A673 (cell line): ENCODE measurements at places on chromosomes 6 and 20. TPM values are rescaled to one million over a fixed set of nuclear protein-coding genes. Genes with fewer than 3 reads are reported as not detected.

GRCh38 chr6:122645256-122645655 lies 35.1 kb downstream of the PKIB start:
- no peaks in the 10 kb centered on the region for H3K4me1 ChIP-seq
- H3K36me3 ChIP-seq: no peaks in the 10 kb centered on the region
- DNase-seq: no peak
- H3K4me3 ChIP-seq: no peak overlapping the region
- H3K27me3 ChIP-seq: no peaks in the 10 kb centered on the region

DNA sequence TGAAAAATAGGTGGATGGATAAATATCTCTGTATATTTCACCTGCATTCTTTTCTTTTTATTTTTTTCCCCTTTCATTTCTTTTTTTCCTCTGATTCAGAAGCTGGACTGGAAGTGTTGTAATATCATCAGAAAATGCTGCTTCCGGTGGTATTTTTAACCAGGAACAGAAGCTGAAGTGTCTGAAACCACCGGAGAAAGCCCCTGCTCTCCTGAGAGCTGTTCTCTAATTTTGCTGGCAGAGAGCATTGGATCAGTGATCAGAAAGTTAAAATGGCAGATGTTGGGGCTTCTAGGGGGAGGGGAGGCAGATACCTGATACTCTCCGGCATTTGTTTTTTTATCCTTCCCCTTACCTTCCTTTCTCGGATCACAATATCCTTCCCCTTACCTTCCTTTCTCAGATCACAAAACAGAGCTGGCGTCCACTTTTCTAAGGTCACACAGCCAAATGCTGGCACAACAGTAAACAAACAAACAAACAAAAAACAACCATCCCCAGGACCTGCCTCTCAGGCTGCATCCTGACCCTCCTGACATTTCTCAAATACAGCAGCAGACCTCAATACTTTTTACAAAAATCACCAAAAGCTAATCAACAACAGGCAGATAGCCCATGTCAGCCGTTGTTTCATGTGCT lies 143.2 kb upstream of the ZNF217 start:
- H3K4me1 ChIP-seq: peaks cover 38% of the 10 kb centered on the region
- no peak overlapping the region for H3K27ac ChIP-seq
- no peaks in the 10 kb centered on the region for H3K36me3 ChIP-seq
- H3K4me3 ChIP-seq: no peak overlapping the region

DNA sequence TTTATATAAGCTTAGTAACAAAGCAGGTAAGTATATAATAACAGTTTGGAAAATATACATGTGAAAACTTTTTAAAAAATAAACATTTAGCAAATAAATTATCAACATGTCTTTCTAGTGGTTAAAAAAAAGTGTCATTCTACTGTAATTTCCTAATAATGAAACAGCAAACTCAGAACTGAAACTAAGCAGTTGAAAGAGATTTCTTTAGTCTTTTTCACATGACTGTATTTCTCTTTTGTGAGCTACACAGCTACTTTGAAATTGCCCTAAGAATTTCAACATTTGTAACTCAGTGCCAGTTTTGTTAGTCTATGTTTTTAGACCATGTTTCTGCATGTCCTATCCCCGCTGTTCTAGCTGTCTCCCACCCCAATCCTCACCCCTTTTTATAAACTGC lies 28.4 kb upstream of the SDHAF4 start:
- H3K36me3 ChIP-seq: no peaks in the 10 kb centered on the region
- no peaks in the 10 kb centered on the region for H3K27me3 ChIP-seq
- no peak overlapping the region for H3K4me3 ChIP-seq

GRCh38 chr6:11714116-11714797 lies 64.3 kb downstream of the ADTRP start:
- H3K4me1 ChIP-seq: peaks cover 10% of the 10 kb centered on the region
- no peaks in the 10 kb centered on the region for H3K36me3 ChIP-seq
- no peak for DNase-seq

DNA sequence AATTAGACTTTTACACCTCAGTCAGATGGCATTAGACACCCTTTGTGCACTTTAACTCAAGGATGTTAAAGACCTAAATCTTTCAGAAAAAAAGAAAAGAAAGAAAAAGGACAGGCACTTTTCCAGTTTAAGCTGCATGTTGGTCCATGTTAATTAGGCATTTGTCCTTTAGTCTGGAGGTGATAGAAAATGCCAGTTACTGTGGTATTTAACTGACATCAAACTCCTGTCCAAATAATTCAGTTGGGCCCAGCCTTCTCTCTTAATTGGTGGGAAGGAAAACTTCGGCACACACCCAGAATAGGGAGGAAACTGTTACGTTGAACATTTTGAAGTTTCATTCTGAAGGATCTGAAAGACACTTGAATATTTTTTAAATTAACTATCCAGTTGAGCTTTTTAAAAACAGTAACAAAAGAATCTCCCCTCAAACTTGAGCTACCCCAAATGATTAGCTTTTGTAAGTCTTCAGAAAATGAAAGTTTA lies 30.3 kb downstream of the RREB1 start:
- peaks cover 51% of the 10 kb centered on the region for H3K4me1 ChIP-seq
- peak overlapping the region; percentile 60 for H3K27ac ChIP-seq
- H3K4me3 ChIP-seq: peak overlapping the region; percentile 11

GRCh38 chr6:123925350-123925749 lies 121.7 kb downstream of the NKAIN2 start:
- no peak overlapping the region for H3K27ac ChIP-seq
- H3K4me1 ChIP-seq: no peaks in the 10 kb centered on the region
- H3K4me3 ChIP-seq: no peak overlapping the region
- H3K36me3 ChIP-seq: no peaks in the 10 kb centered on the region
- DNase-seq: peak; percentile 6

DNA sequence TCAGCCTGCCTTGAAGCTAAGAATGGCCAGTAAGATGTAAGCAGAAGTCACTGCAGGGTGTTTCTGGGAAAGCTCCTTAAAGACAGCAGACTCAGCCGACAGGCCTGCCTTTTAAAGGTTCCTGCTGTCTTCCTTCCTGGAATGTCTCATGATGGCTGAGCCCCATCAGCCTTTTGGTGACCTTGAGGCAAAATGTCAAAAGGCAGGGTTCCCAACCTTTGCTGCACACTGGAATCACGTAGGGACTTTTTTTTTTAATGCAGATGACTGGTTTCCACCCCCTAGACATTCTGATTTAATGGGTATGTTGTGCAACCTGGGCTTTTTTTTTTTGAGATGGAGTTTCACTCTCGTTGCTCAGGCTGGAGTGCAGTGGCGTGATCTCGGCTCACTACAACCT lies 11.6 kb downstream of the MDGA1 start:
- DNase-seq: no peak
- no peaks in the 10 kb centered on the region for H3K27me3 ChIP-seq
- H3K4me3 ChIP-seq: no peak overlapping the region
- H3K4me1 ChIP-seq: peaks cover 2% of the 10 kb centered on the region
- H3K36me3 ChIP-seq: no peaks in the 10 kb centered on the region
- H3K27ac ChIP-seq: no peak overlapping the region

GRCh38 chr20:38377039-38377685 lies 30.9 kb downstream of the LBP start:
- no peaks in the 10 kb centered on the region for H3K36me3 ChIP-seq
- DNase-seq: peak; percentile 5
- no peak overlapping the region for H3K4me3 ChIP-seq
- no peak overlapping the region for H3K27ac ChIP-seq

GRCh38 chr6:131135244-131136020 lies at the start of gene AKAP7:
TSS of gene AKAP7 (plus strand) at chr6:131135467. CDS start at chr6:131135764, 297 bp downstream.
- peaks cover 28% of the 10 kb centered on the region for H3K4me1 ChIP-seq
- DNase-seq: peak; percentile 87
- peaks cover 12% of the 10 kb centered on the region for H3K36me3 ChIP-seq

GRCh38 chr6:34855463-34855862 lies 32.4 kb downstream of the TAF11 start:
- H3K4me3 ChIP-seq: no peak overlapping the region
- DNase-seq: no peak
- H3K4me1 ChIP-seq: no peaks in the 10 kb centered on the region
- H3K27ac ChIP-seq: no peak overlapping the region

DNA sequence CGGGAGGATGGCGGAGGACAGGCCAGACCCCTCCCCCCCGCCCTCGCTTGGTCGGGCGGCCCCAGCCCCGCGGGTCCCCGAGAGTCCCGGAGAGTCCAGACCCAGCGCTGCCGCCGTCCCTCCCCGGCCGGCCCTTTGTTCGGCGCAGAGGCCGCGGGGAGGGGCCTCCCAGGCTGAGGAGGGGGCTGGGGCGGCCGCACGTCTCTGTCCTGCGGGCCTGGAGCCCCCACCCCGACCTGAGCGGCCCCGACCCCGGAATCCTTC lies 806 bp downstream of the KCNQ2 start:
- no peaks in the 10 kb centered on the region for H3K36me3 ChIP-seq
- DNase-seq: no peak
- H3K4me3 ChIP-seq: peak overlapping the region; percentile 55
- H3K27ac ChIP-seq: no peak overlapping the region

DNA sequence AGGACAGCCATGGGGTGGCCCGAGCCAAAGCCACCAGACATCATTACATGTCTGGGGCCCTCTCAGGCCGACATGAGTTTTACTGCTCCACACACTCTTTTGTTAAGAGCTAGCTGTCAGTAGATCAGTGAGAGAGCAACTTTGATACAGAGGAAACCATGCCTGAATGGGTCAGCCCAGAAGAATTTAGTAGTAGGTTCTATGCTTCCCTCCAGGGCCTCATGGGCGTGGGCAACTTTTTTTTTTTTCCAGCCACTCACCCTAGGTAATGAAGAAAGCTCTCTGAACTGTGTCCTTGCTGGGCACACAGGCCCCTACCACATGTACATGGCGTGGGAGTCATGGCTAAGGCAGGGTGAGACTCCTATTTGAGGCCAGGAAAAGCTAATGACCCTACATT lies 38.8 kb downstream of the HLA-F start:
- no peak overlapping the region for H3K27ac ChIP-seq
- H3K27me3 ChIP-seq: no peaks in the 10 kb centered on the region
- no peak overlapping the region for H3K4me3 ChIP-seq
- peaks cover 8% of the 10 kb centered on the region for H3K4me1 ChIP-seq

DNA sequence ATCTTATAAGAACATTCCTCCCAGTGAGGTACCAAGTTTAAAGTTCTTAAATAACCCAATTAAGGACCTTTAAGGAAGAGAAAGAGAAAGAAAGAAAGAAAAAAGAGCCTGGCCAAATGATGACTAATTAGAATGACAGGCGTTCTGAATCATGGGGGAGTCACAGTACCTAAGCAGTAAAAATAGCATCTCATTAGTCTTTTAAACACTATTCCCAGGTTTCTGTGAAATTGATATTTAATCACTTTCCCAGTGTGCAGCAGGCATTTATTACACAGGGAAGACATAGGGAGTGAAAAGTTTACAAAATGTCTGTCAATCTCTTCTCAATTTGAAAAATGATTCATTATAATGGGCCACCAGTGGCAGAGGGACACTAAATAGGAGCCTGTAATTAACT lies 251.4 kb upstream of the MANEA start:
- no peaks in the 10 kb centered on the region for H3K27me3 ChIP-seq
- H3K27ac ChIP-seq: no peak overlapping the region
- H3K4me1 ChIP-seq: no peaks in the 10 kb centered on the region
- no peak for DNase-seq
- H3K36me3 ChIP-seq: no peaks in the 10 kb centered on the region

GRCh38 chr6:34949636-34950035 lies 60.6 kb downstream of the ANKS1A start:
- peak; percentile 72 for DNase-seq
- no peak overlapping the region for H3K4me3 ChIP-seq
- no peaks in the 10 kb centered on the region for H3K36me3 ChIP-seq
- no peaks in the 10 kb centered on the region for H3K27me3 ChIP-seq
- H3K27ac ChIP-seq: no peak overlapping the region

DNA sequence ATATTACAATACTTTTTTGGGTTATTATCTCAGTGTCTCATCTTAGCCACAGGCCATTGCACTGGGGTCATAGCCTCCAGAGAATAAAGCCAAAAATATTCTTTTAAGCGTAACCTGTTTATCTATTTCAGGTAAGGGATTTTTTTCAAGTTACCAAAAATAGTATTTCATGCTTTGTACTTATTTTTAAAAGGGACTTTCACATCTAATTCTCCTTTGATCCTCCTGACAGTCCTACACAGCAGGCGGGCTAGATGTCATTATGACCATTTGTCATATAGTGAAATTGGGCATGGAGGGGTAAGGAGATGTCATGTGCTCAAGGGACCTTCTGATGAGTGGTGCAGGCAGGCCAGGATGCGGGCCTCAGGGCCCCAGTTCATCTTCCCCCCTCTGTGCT lies 68.9 kb downstream of the TBC1D7 start:
- H3K27me3 ChIP-seq: no peaks in the 10 kb centered on the region
- H3K4me3 ChIP-seq: no peak overlapping the region
- no peaks in the 10 kb centered on the region for H3K36me3 ChIP-seq
- no peak overlapping the region for H3K27ac ChIP-seq

GRCh38 chr20:64079273-64080012 lies at the start of gene RGS19:
TSS of gene RGS19 (minus strand) at chr20:64079518. CDS start at chr20:64076886, 2,632 bp downstream.
- no peaks in the 10 kb centered on the region for H3K36me3 ChIP-seq
- peaks cover 5% of the 10 kb centered on the region for H3K27me3 ChIP-seq
- peak within 1 kb of the TSS; percentile 82 for H3K4me3 ChIP-seq
- H3K27ac ChIP-seq: peak within 1 kb of the TSS; percentile 66
- peak; percentile 71 for DNase-seq

CDC5L gene
- total RNA-seq: 42.2 and 43.9 TPM in 2 replicates

GPANK1 gene
- total RNA-seq: 27.7 and 32.0 TPM in 2 replicates

RHAG gene
- not detected in 2 replicates for total RNA-seq

SNTA1 gene
- total RNA-seq: 4.4 and 7.5 TPM in 2 replicates

BPIFB1 gene
- total RNA-seq: not detected in 2 replicates

ZSCAN9 gene
- total RNA-seq: 13.3 and 15.1 TPM in 2 replicates

SASH1 gene
- total RNA-seq: 19.2 and 21.7 TPM in 2 replicates

TTLL9 gene
- total RNA-seq: not detected in 2 replicates

RAMACL gene
- 0.77 and 2.2 TPM in 2 replicates for total RNA-seq

PTPRT gene
- total RNA-seq: not detected in 2 replicates
